Stimulated activated CD8-positive, alpha-beta memory T cell treated with anti-CD3 and anti-CD28 coated beads, Interleukin-7, amount 100 ng/mL, for 24 hours (primary cell): ENCODE measurements at places on chromosomes 1 and 21.

DNA sequence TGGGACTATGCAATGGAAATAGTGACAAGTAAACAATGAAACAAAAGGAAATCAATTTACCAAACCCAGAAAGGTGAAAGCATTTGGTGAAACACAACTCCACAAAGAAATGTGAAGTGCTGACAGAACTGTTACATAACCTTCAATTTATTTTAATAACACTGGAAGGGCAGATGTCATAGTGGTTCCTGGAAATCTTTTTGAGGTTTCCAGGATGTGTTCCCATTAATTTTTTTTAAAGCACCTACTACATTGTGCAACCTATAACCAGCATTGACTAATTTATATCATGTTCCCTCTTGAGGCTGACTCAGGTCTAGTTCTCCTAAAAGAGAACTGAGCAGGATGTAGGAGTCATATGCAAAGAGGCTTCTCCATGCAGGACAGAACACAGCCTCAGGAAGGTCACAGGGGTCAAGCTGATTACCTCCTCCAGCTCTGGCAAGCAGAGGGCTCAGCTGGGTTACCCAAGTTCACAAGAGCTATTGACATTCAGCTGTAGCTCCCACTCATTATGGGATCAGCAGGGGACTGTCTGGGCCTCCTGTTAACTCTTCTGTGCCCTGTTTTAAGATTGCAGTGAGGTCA, 157.1 kb upstream of the NRIP1 start:
- DNase-seq: no peak

GRCh38 chr1:107432108-107432507, 291.3 kb downstream of the NTNG1 start:
- DNase-seq: no peak

GRCh38 chr1:91883470-91883869, 2.5 kb downstream of the TGFBR3 start:
- no peak for DNase-seq

DNA sequence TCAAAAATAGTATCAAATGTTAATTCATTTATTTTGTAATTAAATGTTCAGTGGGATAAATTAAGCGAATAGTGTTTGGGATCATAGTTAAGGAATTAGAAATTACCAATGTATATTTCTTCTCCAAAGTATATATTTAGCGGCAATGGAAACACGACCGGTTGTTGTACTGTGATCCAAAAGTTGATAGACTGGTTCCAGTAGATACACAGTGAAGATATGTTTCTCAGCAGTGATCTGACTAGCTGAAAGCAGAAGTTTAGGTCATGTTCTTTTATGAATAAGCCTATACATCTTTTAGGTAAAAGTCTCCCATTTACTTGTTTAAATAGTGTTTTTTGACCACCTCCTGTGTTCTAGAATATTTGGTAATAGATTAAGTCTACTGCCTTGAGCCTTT, 8.8 kb downstream of the USP16 start:
- no peak for DNase-seq

DNA sequence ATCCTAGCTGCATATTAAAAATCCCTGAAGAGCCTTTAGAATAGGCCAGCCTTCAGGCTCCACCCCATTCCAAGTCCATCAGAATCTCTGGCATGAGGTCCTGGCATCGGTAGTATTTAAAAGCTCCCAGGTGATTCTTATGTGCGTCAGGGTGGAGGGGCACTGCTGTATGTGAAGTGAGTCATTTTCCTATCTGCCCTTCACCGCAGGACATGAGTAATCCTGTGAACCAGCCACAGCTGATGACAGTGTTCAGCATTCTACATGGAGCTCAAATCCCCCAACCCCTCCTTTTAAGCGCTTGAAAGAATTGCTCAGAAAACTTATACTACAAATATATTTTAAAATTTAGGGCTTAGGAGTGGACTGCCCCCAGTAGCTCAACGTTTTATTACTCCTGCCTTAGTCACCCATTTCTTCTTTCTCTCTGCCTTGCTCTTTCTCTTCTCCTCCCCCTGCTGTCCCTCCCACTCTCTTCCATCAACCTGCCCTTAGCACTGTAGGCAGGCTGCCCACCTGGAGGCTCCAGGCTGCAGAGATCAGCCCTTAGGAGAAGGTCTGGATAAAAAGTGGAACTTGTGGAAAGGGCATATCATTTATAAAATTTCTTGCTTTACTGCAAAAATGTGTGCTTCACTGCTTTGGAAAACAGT, 73.8 kb upstream of the ZNF281 start:
- DNase-seq: peak; percentile 25

GRCh38 chr1:181583598-181583997, 100.3 kb downstream of the CACNA1E start:
- DNase-seq: no peak

- DNase-seq: no peak
These were observed 24.4 kb upstream of the NDC1 start for GRCh38 chr1:53862507-53862906.

GRCh38 chr1:1602968-1603506, 3.1 kb upstream of the FNDC10 start:
- no peak for DNase-seq

DNA sequence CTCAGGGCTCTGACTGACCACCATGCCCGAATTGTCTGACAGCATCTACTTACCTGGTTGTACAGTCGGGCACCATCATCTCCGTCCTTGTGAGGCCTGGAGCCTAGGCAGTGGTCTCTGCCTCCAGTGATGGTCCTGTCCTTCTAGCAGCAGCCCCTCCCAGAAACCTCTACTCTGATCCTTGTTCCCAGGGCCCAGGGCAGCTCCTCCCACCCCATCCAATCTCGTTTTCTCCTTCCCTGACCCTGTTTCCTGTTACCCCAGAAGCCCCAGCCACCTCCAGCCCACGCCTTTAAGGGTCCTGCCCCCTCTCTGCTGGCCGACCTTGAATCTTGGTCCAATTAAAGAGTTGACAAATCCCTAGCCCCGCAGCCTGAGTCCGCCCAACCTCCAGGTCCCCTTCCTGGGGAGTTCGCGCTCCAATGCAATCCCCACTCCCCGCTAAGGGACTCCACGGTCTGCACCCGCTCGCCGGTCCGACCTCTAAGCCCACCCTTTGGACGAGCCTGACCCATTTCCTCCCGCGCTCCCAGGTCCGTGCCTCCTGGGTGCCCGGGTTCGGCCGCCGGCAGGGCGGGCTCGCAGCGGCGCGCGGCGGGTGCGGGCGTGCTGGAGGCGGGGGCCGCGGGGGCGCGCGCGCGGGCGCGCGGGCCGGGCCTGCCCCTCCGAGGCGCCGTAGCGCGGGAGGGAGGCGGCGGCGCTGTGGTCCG, at the start of gene B4GALT2:
Gene B4GALT2, plus strand, starts transcription at position 660 of the 710 bp plus-strand sequence. CDS start 1,951 bp downstream, outside the sequence.
- DNase-seq: no peak

DNA sequence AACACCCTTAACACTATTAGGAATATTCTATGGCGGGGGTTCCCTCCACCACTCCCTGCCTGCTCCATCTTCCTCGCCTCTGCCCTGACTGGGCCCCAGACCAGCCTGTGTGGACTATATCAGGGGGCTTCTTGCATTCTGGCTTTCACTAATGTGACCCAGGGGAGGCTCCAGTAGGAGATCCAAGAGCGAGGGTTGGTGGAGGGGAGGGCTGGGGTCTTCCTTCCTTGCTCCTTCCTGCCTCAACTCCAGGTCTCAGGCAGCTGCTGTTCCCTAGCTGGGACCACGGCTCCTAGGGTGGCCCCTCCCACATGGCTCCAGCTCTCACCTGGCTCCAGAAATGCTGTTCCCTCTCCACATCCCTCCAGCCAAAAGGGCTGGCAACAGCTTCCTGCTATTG, 257.4 kb downstream of the MATN1 start:
- DNase-seq: no peak

GRCh38 chr1:83497563-83497962, 501.4 kb downstream of the TTLL7 start:
- DNase-seq: no peak

- DNase-seq: no peak
These were observed 64.2 kb downstream of the HLX start for GRCh38 chr1:220943319-220943996.

DNA sequence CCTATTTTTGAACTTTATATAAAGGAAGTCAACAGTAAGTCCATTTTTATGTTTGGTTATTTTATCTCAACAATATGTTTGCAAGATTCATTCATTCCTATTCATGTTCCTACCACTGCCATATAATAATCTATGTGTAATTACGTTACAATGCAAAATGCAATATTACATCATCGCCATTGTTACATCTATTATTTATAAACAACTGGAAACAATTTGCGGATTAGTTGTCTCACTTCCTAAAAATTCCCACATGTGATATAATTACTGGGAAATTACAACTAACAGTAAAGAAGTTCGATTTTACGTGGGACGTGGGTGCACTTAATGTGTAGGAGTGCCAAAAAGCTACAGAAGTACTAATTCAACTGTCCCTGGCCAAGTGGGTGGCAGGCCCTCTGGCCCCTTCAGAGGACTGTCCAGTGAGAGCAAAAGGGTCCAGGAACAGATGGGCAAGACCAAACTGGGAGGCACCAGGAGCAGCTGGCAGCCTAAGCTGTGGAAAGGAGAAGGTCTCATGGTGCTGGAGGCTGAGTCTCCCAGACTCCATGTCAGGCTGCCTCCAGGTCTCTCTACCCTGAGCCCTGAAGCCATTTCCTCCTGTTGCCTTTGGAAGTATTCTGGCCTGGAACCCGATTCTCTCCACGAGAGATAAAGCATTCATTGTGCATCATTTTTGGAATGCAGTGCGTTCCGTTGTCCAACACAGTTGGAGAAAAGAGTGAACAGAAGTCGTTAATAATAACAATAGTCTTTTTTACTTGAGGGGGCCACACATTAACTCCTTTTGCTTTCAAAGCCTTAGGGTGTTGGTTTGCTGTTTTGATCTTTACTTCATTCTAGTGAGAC, 42.9 kb downstream of the TNNT2 start:
- no peak for DNase-seq

- DNase-seq: no peak
These were observed 33.6 kb downstream of the GNAI3 start for GRCh38 chr1:109582021-109582420.

DNA sequence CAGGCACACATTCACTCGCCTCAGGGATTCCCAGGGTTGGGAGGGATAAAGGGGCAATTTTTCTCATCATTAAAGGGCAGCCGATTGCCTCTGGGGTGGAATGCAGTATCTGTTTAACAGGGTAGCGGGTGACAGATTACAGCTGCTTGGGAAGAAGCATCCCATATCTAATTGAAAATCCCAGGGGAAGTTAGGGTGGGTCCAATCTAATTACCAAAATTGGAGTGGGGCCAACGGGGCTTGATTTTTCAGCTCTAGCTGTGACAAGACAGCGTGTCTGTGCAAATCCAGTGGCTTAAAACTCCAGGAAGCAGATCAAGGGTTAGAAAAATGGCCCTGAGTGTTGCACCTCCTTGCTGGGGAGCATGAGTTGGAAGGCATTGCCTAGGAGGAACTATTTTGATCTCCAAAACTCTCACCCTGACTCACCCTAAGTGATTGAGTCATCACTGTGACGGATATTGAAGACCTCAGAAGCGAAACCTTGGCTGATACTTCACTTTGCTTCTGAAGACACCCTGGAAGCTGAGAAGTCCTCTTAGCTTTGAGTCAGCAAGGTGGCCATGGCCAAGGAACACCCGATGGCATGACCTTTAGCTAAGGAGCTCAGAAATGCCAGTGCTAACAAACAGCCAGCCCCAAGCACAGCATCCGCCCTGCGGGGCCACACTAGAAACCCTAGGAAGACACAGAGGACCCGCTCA, 46.0 kb downstream of the GRHL3 start:
- DNase-seq: no peak

- no peak for DNase-seq
These were observed 835 bp downstream of the CCDC30 start for GRCh38 chr1:42463921-42464320.

DNA sequence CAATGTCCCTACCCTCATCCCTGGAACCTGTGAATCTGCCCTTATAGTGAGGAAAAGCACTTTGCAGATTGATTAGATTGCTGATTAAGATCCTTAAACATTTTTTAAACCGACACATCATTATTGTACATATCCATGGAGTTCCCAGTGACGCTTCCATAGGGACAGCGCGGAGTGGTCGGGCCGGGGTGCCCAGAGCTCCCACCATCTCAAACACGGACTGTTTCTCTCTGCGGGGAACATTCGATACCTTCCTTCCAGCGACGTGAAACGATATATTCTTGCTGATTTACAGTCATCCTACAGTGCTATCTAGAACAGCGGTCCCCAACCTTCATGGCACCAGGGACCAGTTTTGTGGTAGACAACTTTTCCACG, 4.0 kb downstream of the KRTAP10-12 start:
- DNase-seq: no peak

DNA sequence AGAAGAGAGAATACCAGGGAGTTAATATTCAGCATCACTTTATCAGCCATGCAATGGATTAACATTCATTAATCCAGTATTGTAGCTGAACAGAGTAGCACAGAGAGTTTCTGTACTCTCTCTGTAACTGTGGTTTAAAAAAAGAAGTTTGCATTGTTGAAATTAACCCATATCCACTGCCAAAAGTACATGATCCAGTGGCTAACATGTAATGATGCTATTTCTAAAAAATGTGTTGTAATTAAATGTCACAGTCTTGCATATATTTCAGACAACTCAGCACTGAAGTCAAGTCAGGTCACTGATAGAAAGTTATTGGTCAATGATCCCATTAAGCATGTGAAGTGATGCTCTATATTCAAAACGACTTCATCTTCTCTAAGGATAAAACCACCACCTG, 141.3 kb downstream of the NRIP1 start:
- DNase-seq: no peak

DNA sequence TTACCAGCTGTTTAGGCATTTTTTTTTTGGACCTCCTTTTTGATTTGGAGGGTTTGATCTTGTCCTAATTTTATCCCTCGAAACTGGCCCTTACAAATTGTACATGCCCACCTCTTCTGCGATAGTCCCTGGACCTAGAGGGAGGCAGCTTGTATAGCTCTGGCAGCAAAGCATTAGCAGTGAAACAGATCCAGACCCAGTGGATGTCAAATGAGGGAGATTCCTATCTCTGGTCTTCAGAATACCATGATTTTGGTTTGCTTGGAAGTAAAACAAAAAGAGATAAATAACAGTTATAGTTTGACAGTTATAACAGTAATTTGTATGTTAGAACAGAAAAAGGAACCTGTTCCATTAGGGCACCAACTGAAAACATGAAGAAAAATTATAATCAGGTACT, 123.6 kb downstream of the MIS18A start:
- no peak for DNase-seq

GRCh38 chr21:43723648-43724047, 4.7 kb downstream of the PDXK start:
- DNase-seq: no peak

- DNase-seq: no peak
These were observed 2.1 kb downstream of the GNAT2 start for GRCh38 chr1:109617291-109617801.

DNA sequence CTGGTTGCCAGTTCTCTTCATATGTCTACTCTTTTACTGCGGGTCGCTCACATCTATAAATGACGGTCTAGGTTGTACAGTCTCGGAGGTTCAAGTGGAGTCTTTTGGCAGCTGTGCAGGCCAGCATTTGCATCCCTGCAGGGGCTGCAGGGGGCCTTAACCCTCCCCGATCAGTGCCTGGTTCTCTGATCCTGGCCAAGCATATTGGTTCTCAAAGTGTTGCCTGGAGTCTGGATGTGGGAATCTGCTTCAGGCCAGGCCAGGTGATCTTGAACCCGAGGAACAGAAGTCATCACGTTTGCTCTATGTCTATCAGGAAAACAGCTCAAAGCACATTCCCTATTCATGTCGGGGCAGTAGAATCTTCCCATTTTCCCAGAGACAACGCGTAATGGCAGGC, 21.8 kb downstream of the B3GALT5 start:
- DNase-seq: no peak

- DNase-seq: no peak
These were observed 16.3 kb upstream of the CDK18 start for GRCh38 chr1:205488074-205488723.
